ENCODE measurements at places on chromosomes 12 and 14.

GRCh38 chr12:113358381-113359132 is at the start of gene PLBD2:
PLBD2 (plus strand) TSS chr12:113358587; CDS start chr12:113358601, 14 bp downstream.
- DNase-seq, result peak; percentile 52

DNA sequence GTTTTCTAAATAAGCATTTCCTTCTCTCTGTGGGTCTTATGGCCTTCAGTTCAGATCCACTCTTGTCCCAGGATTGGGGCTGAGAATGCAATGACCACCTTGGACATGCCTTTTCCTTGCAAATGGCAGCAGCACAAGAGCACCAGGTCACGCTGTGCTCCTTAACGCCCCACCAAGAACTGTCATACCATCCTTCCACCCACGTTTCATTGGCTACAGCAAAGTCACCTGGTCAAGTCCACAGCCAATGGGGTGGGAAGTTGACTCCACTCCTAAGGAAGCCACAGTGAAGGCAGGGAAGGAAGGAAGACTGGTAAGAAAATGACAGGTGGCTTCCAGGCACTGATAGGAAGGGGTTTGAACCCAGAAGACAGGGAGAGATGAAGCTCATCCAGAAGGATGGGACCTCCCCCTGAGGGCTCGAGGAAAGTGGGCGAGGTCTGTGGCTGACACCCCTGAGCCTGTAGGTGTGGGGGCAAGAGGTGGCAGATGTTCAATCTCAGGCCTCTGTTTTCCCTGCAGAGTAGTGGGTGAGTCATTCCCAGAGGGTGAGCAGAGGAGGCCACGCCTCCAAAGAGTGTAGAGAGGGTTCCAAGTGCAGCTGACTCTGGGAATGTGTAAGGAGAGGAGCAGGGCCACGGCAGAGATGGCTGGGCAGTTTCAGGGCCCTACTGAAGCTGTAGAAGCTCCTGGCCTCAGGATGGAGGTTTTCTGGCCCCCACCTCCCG is 113.5 kb upstream of the VRK1 start:
- DNase-seq, result no peak

DNA sequence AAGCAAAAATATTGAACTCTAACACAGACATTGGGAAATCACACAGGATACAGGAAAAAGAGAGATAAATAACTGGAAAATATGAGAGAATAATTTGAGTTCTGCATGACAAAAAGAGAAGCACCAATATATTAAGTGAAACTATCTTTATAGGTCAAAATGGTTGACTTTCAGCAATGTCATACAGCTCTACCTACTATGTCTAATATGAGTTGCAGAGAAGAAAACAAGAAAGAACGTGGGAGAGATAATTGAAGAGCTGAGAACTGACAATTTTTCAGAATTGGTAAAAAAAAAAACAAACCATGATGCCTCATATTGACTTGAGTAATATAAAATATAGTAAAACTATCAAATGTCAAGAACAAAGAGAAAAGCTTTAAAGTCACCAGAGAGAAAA is 221.7 kb downstream of the BCL11B start:
- no peak for DNase-seq

DNA sequence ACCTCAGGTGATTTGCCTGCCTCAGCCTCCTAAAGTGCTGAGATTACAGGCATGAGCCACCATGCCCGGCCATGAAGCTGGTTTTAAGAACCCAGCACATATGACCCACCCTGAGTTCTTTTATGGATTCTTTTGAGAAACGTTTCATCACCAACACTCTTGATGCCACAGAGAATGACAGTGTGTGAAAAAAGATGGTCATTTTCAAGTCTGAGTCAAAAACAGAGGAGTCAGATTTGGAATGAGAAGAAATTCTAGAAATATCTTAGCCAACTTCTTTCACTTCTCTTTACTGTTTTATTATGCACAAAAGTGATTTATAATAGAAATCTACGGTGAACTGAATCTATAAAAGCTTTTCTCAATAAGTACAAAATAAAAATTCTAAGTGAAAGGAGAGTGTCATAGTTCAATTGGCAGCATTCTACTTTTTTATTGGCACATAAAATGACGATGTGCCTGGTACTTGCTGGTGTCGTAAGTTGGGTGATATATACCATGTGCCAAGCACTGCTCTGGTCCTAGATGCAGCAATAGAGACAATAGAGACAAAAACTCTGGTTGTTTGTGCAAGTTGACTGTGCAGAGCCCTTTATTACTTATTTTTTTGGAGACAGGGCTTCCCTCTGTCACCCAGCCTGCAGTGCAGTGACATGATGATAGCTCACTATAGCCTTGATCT is 33.9 kb downstream of the CCDC177 start:
- no peak for DNase-seq

DNA sequence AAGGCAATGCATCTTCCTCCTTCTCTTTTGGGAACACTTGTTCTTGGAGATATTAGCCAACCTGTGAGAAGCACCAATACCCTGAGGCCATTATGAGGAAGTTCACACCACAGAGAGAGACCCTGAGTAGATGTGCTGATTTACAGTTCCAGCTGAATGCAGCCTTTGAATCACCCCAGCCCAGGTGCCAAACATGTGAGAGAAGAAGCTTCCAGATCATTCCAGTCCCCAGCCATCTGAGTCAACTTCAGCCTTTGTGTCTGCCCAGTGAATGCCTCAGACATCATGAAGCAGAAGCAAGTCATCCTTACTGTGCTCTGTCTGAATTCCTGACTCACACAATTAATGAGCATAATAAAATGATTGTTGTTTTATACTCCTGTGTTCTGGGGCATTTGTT is 25.1 kb downstream of the C12orf42 start:
- DNase-seq, result no peak

GRCh38 chr14:96204151-96205058 is at the start of gene BDKRB2:
BDKRB2 (plus strand) TSS chr14:96204839; CDS start chr14:96237108, 32,269 bp downstream.
- no peak for DNase-seq

DNA sequence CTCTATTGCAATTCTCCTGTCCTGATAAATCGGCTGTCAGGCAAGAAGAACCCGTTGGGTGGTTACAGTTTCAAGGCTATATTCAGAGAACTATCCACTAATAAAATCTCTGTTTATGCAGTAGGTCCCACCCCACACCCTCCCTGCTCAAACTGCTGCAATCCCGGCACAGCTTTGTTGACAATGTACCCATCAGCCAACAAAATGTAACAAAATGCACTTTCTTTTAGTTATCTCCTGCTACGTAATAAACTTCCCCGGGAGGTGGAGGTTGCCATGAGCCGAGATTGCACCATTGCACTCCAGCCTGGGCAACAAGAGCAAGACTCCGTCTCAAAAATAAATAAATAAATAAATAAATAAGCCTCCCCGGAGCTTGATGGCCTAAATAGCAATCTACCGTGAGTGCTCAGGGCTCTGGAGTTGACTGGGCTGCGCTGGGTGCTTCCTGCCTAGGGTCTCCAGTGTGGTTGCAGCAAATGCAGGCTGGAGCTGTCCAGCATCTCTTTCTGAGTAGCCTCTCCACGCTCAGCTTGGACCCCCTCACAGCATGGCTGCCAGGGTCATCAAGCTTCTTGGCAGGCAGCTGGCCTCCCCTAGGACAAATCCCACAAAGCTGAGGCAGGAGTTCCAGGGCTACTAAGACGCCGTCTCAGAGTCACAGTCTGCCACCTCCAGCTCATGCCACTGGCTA is 43.2 kb upstream of the FBRSL1 start:
- DNase-seq, result no peak
